ENCODE measurements at places on chromosomes 1 and 21.
A peak's percentile ranks its signal among the peaks of the same experiment; 100 is the strongest.

- DNase-seq = no peak
Measured at GRCh38 chr1:15308621-15309027, 61.6 kb downstream of the FHAD1 start.

DNA sequence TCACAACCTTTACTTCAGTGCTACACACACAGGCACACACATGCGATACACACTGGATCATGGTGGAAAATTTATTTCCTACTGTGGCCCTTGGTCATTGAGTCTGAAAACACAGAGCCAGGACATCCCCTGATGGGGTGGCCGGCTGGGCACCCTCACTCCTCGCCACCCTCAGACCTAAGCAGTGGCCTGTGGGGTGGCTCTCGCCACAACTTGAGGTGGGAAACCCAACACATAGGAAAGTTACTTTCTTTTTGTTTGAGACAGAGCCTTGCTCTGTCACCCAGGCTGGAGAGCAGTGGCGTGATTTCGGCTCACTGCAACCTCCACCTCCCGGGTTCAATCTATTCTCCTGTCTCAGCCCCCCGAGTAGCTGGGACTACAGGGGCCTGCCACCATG lies 19.4 kb downstream of the CRYAA start:
- DNase-seq = no peak

GRCh38 chr1:94538243-94538827 lies 3.2 kb downstream of the F3 start:
- DNase-seq = no peak

DNA sequence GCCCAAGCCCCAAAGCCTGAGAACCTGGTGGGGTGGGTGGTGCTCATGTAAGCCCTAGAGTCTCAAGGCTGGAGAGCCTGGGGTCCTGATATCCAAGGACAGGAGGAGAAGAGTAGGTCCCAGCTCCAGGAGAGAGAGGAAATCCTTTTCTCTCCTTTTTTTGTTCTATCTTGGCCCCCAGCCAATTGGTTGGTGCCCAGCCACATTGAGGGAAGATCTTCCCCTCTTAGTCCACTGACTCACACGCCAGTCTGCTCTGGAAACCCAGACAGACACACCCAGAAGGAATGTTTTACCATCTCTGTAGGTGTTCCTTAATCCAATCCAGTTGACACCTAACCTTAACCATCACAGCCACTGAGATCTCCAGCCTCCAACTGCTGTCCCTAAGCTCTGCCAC lies 16.2 kb upstream of the LIN9 start:
- no peak for DNase-seq

DNA sequence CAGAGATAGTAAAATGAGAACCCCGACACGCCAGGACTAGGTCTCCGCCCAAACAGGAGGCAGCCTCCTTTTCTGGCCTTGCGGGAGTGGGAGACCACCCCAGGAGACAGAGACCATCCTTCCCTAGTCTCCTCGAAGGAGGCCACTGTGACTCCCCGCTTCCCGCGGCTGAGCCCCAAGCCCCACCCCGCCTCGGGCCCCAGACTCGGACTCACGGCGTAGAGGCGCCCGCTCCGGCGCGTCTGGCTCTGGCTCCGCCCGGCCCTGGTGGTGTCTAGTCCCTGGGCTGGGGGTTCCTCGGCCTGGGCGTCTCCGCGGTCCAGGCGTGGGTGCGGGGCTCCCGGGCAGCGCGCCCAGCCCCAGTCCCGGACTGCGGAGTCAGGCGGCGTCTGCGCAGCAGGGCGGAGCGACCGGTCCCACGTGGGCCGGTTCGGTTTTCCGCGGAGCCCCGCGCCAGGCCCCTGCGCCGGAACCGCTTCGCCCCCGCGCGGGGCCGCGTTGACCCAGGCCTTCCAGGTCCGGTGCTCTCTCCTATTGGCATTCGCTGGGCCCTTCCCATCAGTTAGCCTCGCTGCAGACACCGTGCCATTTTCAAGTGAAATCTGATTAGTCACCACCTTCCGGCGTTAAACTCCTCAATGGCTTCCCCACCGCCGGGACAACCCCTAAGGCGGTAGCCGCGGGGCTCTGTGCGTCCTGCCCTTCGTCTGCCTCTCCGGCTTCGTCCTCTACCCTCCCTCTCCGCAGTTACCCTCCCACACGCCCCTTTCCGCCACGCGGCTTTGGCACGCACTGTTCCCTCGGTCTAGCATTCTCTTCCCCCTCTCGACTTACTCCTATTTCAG lies at the start of gene C1orf216:
TSS of gene C1orf216 (minus strand) at position 393 of the 845 bp plus-strand sequence. CDS start 2,563 bp downstream, outside the sequence.
- DNase-seq = peak; percentile 40

DNA sequence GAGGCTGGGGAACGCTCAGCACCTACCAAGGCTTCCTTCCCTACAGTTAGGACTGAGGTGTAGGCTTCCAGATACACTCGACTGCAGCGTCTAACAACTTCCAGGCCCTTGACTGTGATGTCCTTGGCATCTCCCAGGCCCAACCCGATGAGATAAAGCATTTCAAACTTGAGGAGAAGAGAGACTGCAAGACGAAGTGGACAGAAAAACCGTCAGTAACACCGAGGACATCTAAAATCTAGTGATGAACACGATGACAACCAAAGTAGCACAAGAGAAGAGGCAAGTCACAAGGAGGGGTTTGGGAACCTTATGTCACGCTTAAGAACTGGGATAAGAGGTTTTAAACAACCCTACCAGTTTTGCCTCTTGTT lies 314 bp downstream of the DPH5 start:
- no peak for DNase-seq

- DNase-seq = no peak
Measured at GRCh38 chr1:87872189-87872588, 543.5 kb downstream of the LMO4 start.

- DNase-seq = no peak
Measured at GRCh38 chr1:222420633-222421032, 127.3 kb downstream of the HHIPL2 start.

DNA sequence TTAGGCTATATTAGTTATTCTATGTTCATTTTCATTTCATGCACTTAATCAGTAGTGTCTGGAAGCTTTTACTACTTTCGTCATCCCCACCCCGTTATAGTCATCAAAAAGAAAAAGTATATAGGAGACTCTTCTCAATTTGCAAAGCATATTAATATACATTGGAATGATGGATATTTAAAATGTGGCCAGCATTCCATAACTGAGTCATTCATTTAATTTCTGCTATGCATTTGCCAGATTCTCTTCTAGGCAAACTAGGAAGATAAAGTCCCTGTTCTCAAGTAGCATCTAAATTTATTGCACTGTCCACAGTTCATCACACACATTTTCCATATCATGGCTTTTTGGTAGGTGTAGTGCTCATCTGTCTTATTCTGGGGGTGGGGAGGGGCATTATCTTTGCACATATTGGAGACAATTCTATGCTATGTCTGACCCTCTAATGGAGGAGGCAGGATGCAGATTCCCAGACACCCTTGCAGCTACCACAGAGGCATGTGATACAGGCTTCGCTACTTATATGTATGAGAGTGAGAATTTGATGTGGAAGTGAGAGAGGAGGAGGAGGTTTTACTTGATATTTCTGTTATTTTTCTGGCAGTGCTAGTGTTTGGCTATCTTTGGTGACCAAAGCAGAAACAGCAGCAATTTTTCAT lies 125.8 kb downstream of the CTH start:
- no peak for DNase-seq

- peak; percentile 26 for DNase-seq
Measured at GRCh38 chr1:1959840-1960479, 40.9 kb upstream of the TMEM52 start.

GRCh38 chr1:87325982-87326738 lies 2.5 kb upstream of the LMO4 start:
- no peak for DNase-seq

All from stimulated activated CD4-positive, alpha-beta T cell treated with anti-CD3 and anti-CD28 coated beads, Interleukin-15, amount 100 ng/mL, for 1 hour (primary cell).